D341Med (cell line): ENCODE measurements at places on chromosomes 5 and 9.

DNA sequence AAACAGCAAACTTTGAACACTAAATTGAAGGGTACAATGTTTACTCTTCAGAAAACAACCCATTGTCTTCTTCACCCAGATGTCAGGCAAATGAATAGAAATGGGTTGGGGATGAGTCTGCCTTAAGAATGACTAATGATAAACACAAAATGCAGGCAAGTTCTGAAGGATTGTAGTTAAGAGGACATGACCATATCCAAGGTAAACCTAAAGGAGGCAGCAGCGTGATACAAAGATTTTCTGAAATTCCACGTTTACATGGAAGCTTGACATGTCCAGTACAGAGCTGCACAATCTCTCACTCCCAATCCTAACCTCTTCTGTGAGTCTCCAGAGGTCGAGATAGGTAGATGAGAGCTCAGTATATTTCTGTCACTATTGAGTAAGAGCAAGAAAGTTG, 1263.2 kb upstream of the CDH6 start:
- DNase-seq, result no peak

- DNase-seq, result no peak
Measured at GRCh38 chr5:158060212-158060611, 201.3 kb upstream of the CLINT1 start.

GRCh38 chr5:163731256-163731655, 225.8 kb downstream of the MAT2B start:
- DNase-seq, result no peak

DNA sequence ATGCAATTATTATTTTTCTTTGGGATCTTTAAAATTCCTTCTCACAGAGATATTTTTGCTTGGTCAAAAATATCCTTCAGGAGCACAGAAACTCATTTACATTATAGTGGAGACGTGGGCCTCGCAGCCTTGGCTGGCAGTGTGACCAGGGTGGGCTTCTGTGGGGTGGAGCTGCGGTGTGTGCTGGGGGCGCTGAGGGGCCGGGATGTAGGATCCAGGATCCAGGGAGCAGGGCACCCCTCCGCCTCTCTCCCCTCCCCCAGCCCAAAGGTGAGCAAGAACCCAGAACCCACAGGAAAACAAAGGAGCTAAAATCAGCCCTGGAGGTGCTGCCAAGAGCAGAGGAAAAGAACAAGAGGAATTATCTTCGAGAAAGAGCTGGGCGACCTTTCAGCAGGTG, 79.1 kb upstream of the OLFM1 start:
- no peak for DNase-seq

GRCh38 chr5:176530983-176531901, 6.0 kb downstream of the RNF44 start:
- DNase-seq, result peak; percentile 55

DNA sequence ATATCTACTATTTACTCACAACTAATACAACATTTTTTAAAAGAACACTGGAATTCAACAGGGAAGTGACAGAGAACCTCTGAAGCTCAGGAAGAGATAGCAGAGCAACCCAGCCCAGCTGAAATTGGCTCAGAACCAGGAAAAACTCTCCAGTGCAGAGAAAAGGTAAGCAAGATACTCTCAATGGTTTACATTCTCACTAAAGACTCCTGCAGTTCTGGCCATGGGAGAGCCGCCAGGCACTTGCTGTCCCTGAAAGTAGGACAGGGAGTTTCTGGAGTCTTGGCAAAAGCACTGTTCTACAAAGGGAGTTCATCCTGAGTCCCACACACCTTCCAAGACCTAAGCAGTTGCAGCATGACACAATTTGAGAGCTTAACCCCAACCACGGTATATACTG, 330.8 kb downstream of the TRIM36 start:
- no peak for DNase-seq

- no peak for DNase-seq
Measured at GRCh38 chr5:42148813-42149212, 223.7 kb downstream of the FBXO4 start.

DNA sequence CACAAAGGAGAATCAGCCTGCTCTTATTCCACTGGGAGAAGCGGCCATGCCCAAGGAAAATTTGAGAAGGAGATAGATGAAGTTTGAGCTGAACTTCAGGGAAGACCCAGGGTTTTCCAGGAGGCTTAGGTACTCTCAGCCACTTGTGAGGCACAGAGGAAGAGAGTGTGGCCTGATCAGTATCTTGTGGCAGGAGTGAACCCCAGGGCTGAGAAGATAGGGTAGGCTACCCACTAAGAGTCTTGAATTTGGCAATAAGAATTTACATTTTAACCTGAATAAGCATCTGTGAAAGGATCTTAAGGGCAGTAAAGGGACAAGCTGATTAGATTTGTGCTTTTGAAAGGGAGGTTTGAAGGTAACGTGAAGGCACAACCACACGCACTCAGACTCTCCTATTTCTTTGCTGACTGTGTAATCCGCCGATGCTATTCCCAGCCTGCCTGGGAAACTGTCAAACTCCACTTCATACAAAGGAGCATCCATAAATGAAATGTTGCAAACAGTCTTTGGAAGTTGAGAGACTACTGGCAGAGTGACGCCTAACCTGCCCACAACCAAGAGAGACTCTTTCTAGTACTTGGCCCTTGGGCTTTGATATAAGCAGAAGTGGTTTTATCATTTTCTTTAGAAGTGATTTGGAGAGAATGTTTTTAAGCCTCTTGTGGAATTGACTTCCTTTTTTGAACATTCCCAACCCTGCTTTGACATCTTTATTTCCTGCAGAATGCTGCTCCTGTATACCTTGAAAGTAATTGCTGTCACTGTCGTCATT, 108.2 kb upstream of the VCAN start:
- no peak for DNase-seq

GRCh38 chr5:140042393-140042642, 781 bp downstream of the NRG2 start:
- DNase-seq, result no peak

DNA sequence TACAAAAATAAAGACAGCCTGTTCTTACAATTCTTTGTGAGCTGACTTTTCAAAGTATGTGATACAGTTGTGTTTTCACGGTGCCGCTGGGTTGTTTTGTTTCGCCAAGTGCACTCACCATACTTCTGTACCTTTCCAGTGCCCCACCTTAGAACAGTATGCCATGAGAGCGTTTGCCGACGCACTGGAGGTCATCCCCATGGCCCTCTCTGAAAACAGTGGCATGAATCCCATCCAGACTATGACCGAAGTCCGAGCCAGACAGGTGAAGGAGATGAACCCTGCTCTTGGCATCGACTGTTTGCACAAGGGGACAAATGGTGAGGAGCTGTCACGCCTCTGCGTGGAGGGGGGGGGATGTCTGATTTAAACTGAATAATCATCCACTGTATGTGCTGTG, 12.9 kb downstream of the CCT5 start:
- DNase-seq, result no peak

DNA sequence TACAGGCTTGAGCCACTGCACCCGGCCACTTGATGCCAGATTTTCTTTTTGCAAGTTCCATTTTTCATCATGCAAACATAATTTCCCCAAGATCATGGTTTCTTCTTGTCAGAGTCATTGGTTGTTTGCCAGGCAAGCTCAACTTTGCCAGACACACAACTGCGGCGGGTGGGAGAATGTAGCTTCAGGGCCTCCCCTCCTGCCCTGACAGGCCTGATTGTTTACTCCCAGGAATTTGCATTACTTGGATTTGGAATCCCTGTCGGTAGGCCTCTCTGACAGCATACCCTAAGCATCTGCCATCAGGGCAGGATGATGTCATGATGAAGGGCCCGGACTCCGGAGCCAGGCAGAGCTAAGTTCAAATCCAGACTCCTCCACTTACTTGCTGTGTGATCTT, 15.1 kb downstream of the RPS14 start:
- DNase-seq, result no peak

DNA sequence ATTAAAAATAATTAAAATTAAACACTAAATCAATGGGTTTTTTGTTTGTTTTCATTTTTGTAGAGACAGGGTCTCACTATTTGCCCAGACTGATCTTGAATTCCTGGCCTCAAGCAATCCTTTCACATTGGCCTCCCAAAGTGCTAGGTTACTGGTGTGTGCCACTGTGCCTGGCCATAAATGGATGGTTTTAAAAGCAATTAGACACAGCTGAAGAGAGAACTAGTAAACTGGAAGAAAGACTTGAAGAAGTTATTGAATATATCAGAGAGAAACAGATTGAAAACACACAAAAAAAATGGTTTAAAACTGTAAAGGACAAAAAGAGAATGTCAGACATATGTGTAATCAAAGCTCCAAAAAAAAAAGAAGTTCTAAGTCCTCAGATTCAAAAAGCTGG, 83.0 kb downstream of the DENND1A start:
- no peak for DNase-seq

DNA sequence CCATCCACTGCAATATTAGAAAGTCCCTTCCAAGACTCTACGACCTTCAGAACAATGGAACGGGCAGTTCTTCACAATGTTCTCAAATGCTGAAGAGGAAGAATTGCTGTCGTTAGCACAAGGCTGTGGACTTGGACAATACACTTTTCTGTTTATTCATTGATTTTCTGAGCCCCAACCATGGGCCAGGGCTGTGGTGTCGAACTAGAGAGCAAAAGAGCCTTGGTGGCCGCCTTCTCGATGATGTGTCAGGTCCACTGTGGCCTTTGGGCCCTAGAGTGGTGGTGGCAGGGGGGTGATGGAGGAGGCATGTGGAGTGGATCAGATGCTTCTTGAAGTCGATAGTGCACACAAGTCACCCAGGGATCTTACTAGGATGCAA, 18.5 kb upstream of the KIF12 start:
- no peak for DNase-seq

- DNase-seq, result no peak
Measured at GRCh38 chr9:121537283-121537682, 37.6 kb upstream of the GGTA1 start.

DNA sequence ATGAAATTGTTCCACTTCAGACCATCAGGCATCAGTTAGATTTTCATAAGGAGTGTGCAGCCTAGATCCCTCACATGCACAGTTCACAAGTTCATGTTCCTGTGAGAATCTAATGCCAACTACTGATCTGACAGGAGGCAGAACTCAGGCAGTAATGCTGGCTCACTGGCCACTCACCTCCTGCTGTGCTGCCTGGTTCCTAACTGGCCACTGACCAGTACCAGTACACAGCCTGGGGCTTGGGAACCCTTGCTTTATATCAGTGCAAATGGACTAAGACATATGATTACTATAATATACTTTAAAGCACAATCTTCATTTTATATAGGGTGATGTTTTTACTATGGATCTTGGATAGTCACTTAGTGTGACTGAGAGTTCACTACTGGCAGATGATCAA, 259.2 kb downstream of the SLCO4C1 start:
- no peak for DNase-seq

- DNase-seq, result peak; percentile 82
Measured at GRCh38 chr5:80408484-80409366, 861 bp downstream of the ZFYVE16 start.

GRCh38 chr5:59007460-59008063, 424.7 kb downstream of the RAB3C start:
- DNase-seq, result no peak
